ENCODE measurements at places on chromosomes 5 and 9.
A peak's percentile ranks its signal among the peaks of the same experiment; 100 is the strongest.

GRCh38 chr9:105473221-105473620 is 25.4 kb downstream of the FSD1L start:
- no peak for DNase-seq

- no peak for DNase-seq
Observed at GRCh38 chr5:94180761-94181160, 437.6 kb downstream of the KIAA0825 start.

DNA sequence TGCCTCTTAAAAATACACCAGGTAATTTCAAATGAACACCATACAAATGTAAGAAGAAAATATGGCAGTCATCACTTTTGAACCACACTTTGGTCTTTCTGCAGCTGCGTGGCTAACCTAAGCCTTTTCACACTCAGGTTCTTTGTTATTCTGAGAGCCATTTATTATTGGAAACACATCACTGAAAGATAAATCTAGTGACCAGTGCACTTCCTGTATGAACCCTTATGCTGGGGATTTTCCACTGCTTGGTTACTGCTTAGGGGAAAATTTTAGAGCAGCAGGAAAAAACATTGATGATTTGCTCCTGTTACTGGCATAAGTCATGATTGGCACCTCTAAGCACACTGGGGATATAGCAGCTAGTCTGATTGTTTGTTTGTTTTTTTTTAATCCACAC is 58.6 kb upstream of the RANBP3L start:
- no peak for DNase-seq

DNA sequence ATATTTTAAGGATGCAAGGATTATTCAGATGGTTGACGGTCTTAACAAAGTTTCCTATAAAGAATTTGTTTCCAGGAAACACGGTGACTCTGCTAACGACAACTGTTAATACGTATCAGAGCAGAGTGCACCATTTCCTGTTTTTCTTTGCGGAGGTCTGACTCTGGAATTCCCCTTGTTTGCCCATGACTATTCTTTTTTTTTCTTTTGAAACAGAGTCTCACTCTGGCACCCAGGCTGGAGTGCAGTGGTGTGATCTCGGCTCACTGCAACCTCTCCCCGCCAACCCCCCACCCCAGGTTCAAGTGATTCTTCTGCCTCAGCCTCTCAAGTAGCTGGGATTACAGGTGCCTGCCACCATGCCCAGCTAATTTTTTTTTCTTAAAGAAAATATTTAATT is 115.9 kb downstream of the CDC42SE2 start:
- DNase-seq, result peak; percentile 42

- DNase-seq, result no peak
Observed at GRCh38 chr5:111984044-111984443, 227.1 kb upstream of the NREP start.

- DNase-seq, result no peak
Observed at GRCh38 chr5:9928326-9928725, 298.2 kb upstream of the TAS2R1 start.

DNA sequence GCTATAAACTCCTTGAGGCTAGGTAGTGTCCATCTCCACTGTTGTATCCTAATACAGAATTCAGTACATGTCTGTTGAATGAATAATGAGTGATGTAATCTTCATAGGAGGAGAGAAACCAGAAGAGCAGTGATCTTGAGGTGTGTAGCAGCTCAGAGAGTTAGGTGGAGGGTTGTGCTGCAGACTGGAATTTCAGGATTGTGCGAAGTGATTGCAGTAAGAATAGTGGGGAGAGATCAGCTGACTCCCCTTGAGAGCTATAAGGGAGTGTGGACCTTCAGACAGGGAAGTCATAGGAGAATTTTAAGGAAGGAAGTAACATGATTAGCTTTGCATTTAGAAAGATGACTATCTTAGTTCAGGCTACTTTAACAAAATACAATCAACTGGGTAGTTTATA is 4.4 kb downstream of the SNX24 start:
- no peak for DNase-seq

GRCh38 chr9:72038408-72038807 is 22.0 kb downstream of the C9orf57 start:
- no peak for DNase-seq

DNA sequence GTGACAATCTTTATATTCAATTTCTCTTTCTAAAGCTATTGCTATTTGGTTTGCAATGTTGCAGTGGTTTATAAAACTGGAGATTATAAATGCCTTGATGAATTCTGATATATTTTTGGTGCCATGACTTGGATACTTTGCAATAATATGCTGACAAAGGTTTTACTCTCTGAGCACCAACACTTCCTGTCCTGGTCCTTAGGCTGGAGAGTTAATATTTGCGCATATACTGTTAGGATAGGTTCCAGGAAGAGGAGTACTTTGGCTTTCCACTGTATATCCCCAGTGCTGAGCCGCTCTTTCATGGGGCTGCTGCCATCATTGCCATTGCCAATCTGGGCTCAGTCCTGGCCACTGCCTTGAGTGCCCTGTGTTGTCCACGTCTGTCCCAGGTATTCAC is 139.6 kb downstream of the ZCCHC7 start:
- no peak for DNase-seq
